ENCODE measurements at places on chromosomes 12 and 14. TPM values are rescaled to one million over a fixed set of nuclear protein-coding genes. Genes with fewer than 3 reads are reported as not detected.

KRT74 gene
- not detected for total RNA-seq

FGD4 gene
- 7.0 TPM for total RNA-seq

SIX4 gene
- 10.8 TPM for total RNA-seq

MGP gene
- 0.73 TPM for total RNA-seq

CLEC7A gene
- not detected for total RNA-seq

CELA1 gene
- not detected for total RNA-seq

CEBPE gene
- total RNA-seq, result not detected

SRSF9 gene
- total RNA-seq, result 116 TPM

PLA2G1B gene
- not detected for total RNA-seq

TAS2R7 gene
- not detected for total RNA-seq

STAB2 gene
- total RNA-seq, result not detected

GARIN6 gene
- not detected for total RNA-seq

C14orf39 gene
- not detected for total RNA-seq

SIX6 gene
- not detected for total RNA-seq
